ENCODE measurements at places on chromosomes 16 and 17. TPM values are rescaled to one million over a fixed set of nuclear protein-coding genes. Genes with fewer than 3 reads are reported as not detected.

- peaks cover 28% of the 10 kb centered on the region for H3K4me1 ChIP-seq
- no peaks in the 10 kb centered on the region for H3K27me3 ChIP-seq
- H3K36me3 ChIP-seq, result no peaks in the 10 kb centered on the region
- peak within 1 kb of the TSS; percentile 73 for H3K4me3 ChIP-seq
Observed at GRCh38 chr17:16215273-16215964, at the start of gene NCOR1. Gene NCOR1, minus strand, starts transcription at chr17:16215534. Its CDS starts 20,965 bp downstream, at chr17:16194569.

GRCh38 chr16:73051961-73052360, 4.0 kb upstream of the ZFHX3 start:
- H3K36me3 ChIP-seq, result no peaks in the 10 kb centered on the region
- no peak overlapping the region for H3K4me3 ChIP-seq
- DNase-seq, result no peak
- peaks cover 8% of the 10 kb centered on the region for H3K4me1 ChIP-seq
- no peak overlapping the region for H3K27ac ChIP-seq

GRCh38 chr16:89345642-89346150, 128.2 kb downstream of the ZNF778 start:
- H3K27ac ChIP-seq, result no peak overlapping the region
- peaks cover 67% of the 10 kb centered on the region for H3K4me1 ChIP-seq
- H3K4me3 ChIP-seq, result no peak overlapping the region
- H3K27me3 ChIP-seq, result no peaks in the 10 kb centered on the region

DNA sequence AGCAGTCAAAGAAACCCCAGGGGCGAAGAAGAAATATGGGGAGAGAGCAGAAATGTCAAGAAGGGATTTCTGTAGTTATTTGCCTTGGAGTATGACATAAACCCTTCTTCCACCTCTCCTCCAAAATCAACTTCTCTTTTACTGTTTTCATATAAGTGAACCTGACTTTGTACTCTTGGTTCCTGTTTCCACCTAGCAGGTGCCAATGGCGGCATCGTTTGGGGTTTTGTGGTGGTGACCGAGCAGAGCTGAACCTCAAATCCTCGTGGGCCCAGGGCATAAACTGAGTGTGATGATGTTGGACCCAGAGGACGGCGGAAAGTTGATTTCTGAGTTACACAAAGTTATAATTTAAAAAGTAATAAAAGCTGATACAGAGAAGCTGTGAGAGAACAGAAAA, 39.6 kb upstream of the PSMD7 start:
- H3K27ac ChIP-seq, result no peak overlapping the region
- no peak overlapping the region for H3K4me3 ChIP-seq
- H3K4me1 ChIP-seq, result no peaks in the 10 kb centered on the region
- no peak for DNase-seq
- H3K36me3 ChIP-seq, result no peaks in the 10 kb centered on the region
- peaks cover 12% of the 10 kb centered on the region for H3K27me3 ChIP-seq

GRCh38 chr17:1629504-1630310, 1.1 kb upstream of the SLC43A2 start:
- peak overlapping the region; percentile 69 for H3K27ac ChIP-seq
- H3K36me3 ChIP-seq, result no peaks in the 10 kb centered on the region
- H3K4me1 ChIP-seq, result peaks cover 9% of the 10 kb centered on the region
- H3K27me3 ChIP-seq, result no peaks in the 10 kb centered on the region
- peak overlapping the region; percentile 38 for H3K4me3 ChIP-seq
- peak; percentile 42 for DNase-seq

DNA sequence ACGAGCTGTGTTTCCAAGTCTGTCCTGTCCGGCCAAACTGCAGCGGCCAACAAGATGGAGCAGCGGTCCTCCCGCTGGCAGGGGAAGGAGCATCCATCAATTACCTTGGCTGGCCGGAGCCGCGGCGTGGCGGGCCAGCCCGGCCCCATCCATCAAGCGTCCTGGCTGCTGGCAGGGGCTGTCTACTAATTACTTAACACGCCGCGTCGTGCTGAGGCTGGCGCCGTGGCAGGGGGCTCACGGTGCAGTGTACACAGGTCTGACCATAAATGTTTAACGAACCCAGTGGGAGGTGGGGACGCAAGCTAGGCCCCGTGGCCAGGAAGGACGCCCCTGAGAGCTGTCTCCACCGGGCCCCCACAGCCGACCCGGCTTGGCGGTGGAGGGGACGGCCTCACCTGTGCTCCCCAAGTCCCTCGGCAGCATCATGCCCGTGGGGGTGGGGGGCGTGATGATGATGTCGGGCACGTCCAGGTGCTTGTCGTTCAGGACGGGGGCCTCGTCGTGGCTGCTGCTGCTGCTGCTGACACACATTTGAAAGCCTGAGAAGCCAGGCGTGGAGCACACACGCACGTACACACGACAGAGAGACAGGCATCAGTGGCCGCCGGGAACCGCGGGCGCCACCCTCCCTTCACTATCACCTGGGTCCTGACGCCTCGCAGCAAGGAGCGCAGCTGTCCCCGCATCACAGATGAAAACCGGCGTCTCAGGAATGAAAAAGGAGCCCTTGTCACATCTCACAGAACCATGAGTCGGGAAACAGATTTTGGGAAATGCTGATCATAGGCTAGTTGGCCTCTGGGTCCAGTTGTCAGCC, 21.2 kb upstream of the GINS2 start:
- H3K4me1 ChIP-seq, result no peaks in the 10 kb centered on the region
- no peak for DNase-seq
- H3K27me3 ChIP-seq, result no peaks in the 10 kb centered on the region
- H3K4me3 ChIP-seq, result no peak overlapping the region

- H3K4me1 ChIP-seq, result no peaks in the 10 kb centered on the region
- no peak overlapping the region for H3K27ac ChIP-seq
- H3K4me3 ChIP-seq, result no peak overlapping the region
Observed at GRCh38 chr16:13390093-13390985, 488.9 kb downstream of the SHISA9 start.

DNA sequence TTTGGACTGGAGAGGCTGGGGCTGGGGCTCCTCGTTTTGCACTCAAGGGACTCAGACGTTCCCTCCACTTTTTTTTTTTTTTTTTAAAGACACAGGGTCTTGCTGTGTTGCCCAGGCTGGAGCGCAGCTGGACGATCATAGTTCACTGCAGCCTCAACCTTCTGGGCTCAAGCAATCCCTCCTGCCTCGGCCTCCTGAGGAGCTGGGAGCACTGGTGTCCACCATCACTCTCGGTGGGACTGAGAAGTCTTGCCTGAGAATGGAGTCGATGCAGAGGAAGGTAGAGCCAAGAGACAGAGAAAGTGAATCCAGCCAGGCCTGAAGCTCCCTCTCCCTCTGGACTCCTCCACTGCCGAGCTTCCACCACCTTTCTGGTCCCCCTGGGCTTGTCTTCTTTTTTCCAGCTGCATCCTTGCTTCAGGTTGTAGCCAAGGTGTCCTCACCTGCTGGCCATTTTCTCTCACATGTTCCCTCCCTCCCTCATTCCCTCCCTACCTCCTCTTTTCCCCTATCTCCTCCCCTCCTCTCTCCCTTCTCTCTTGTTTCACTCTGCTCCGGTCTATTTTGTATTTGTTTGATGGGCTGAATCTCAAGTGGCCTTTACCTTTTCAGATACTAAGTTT, 233.8 kb downstream of the SNX29 start:
- H3K4me1 ChIP-seq, result no peaks in the 10 kb centered on the region
- H3K27ac ChIP-seq, result no peak overlapping the region
- no peak for DNase-seq
- no peak overlapping the region for H3K4me3 ChIP-seq
- H3K36me3 ChIP-seq, result peaks cover 8% of the 10 kb centered on the region

GRCh38 chr17:81405411-81405872, 10.2 kb downstream of the BAHCC1 start:
- no peak overlapping the region for H3K27ac ChIP-seq
- H3K4me1 ChIP-seq, result no peaks in the 10 kb centered on the region
- H3K27me3 ChIP-seq, result peaks cover 94% of the 10 kb centered on the region
- no peak overlapping the region for H3K4me3 ChIP-seq

DNA sequence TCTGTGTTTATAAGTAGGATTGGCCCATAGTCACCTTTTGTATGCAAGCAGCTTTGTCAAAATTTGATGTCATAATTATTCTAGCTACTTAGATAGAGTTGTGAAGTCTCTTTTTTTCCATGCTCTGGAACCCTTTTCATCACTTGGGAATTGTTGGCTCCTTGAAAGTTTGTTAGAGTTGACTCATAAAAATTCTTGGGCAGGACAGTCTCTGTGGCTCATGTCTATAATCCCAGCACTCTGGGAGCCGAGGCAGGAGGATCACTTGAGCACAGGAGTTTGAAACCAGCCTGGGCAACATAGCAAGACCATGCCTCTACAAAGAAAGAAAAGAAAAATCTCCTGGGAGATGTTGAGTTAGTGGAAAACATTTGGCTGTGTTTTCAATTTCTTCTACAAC, 45.7 kb upstream of the MRC2 start:
- no peaks in the 10 kb centered on the region for H3K4me1 ChIP-seq
- H3K36me3 ChIP-seq, result no peaks in the 10 kb centered on the region
- no peaks in the 10 kb centered on the region for H3K27me3 ChIP-seq
- no peak for DNase-seq
- H3K4me3 ChIP-seq, result no peak overlapping the region

- DNase-seq, result no peak
- no peak overlapping the region for H3K27ac ChIP-seq
- no peaks in the 10 kb centered on the region for H3K27me3 ChIP-seq
- no peaks in the 10 kb centered on the region for H3K36me3 ChIP-seq
Observed at GRCh38 chr16:78609402-78610274, 510.2 kb downstream of the WWOX start.

DNA sequence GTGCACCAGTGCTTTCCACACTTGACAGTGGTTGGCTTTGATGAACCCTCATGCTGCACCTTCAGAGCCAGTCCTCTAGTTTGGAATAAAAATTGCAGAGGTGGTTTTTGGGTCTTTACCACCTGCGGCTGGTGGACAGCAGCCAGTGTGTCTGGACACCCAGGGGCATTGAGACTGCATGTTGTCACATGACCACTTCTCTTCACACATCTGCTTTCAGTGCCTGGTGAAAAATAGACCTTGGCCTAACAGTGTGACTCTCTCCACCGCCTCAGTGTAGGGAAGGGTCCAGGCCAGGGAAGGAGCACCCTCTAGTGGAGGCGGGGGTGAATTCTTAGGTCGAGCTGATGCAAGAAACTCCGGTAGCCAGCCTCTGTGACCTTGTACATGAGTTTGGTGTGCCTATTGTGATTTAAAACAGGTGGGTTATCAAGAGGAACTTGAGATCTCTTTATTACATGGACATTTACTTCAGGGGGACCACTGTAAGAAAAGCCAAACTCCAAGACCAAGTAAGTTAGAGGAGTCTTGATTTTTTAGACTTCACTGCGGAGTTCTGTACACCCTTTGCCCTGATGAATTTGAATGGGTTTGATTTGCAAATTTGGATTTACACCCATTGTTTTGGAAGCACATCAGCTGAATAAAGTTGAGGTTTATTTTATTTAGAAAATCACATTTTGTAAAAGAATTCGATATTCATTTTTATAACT, 17.9 kb downstream of the GOSR2 start:
- H3K27ac ChIP-seq, result no peak overlapping the region
- H3K27me3 ChIP-seq, result no peaks in the 10 kb centered on the region
- H3K4me3 ChIP-seq, result no peak overlapping the region
- DNase-seq, result peak; percentile 50
- peaks cover 22% of the 10 kb centered on the region for H3K4me1 ChIP-seq
- H3K36me3 ChIP-seq, result peaks cover 55% of the 10 kb centered on the region

DNA sequence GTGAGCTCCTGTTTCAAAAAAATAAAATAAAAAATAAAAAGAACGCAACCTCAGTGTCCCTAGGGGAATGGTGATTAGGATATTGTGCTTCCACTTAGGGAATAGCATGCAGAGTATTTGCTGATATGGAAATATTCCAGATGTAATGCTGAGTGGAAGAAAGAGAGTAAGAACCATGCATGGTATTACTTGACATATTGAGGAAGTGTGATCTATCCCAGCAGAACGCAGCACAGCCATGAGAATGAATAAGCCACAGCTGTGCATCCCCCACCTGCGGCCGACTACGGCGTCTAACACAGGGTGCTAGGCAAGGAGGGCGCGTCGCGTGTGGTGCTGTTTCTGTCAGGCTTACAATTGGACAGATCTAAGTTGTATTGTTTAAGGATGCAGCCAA, 49.5 kb downstream of the FOXK2 start:
- H3K27me3 ChIP-seq, result no peaks in the 10 kb centered on the region
- H3K27ac ChIP-seq, result no peak overlapping the region
- no peak overlapping the region for H3K4me3 ChIP-seq
- no peaks in the 10 kb centered on the region for H3K4me1 ChIP-seq

GRCh38 chr17:43641416-43641815, 20.3 kb downstream of the MEOX1 start:
- H3K36me3 ChIP-seq, result no peaks in the 10 kb centered on the region
- H3K27me3 ChIP-seq, result peaks cover 11% of the 10 kb centered on the region
- H3K27ac ChIP-seq, result no peak overlapping the region
- DNase-seq, result no peak
- H3K4me1 ChIP-seq, result peaks cover 19% of the 10 kb centered on the region

GRCh38 chr17:81429821-81430551, 34.7 kb downstream of the BAHCC1 start:
- no peak for DNase-seq

- H3K4me3 ChIP-seq, result no peak overlapping the region
- no peaks in the 10 kb centered on the region for H3K36me3 ChIP-seq
- no peak overlapping the region for H3K27ac ChIP-seq
- peaks cover 4% of the 10 kb centered on the region for H3K4me1 ChIP-seq
Observed at GRCh38 chr16:85264752-85265151, 152.5 kb upstream of the CIBAR2 start.

GRCh38 chr17:77830816-77831473, 127.6 kb upstream of the TNRC6C start:
- H3K4me3 ChIP-seq, result no peak overlapping the region
- no peak overlapping the region for H3K27ac ChIP-seq
- H3K36me3 ChIP-seq, result no peaks in the 10 kb centered on the region
- peaks cover 2% of the 10 kb centered on the region for H3K4me1 ChIP-seq

GRCh38 chr16:26457095-26457494, 609.6 kb upstream of the C16orf82 start:
- no peak for DNase-seq
- no peak overlapping the region for H3K27ac ChIP-seq
- H3K27me3 ChIP-seq, result no peaks in the 10 kb centered on the region

- H3K36me3 ChIP-seq, result no peaks in the 10 kb centered on the region
- H3K4me3 ChIP-seq, result no peak overlapping the region
- no peak overlapping the region for H3K27ac ChIP-seq
Observed at GRCh38 chr16:66776457-66776856, 24.9 kb downstream of the TERB1 start.

GRCh38 chr16:57606147-57606846, 22.1 kb upstream of the ADGRG1 start:
- no peak overlapping the region for H3K27ac ChIP-seq
- no peak overlapping the region for H3K4me3 ChIP-seq
- no peaks in the 10 kb centered on the region for H3K36me3 ChIP-seq
- H3K27me3 ChIP-seq, result peaks cover 4% of the 10 kb centered on the region
- no peak for DNase-seq

GRCh38 chr16:67546761-67547422, 15.4 kb upstream of the CTCF start:
- peak; percentile 72 for DNase-seq
- peak overlapping the region; percentile 67 for H3K27ac ChIP-seq
- H3K27me3 ChIP-seq, result no peaks in the 10 kb centered on the region
- no peaks in the 10 kb centered on the region for H3K36me3 ChIP-seq
- H3K4me1 ChIP-seq, result peaks cover 16% of the 10 kb centered on the region
- H3K4me3 ChIP-seq, result peak overlapping the region; percentile 10

- H3K27me3 ChIP-seq, result no peaks in the 10 kb centered on the region
- H3K27ac ChIP-seq, result no peak overlapping the region
- peaks cover 21% of the 10 kb centered on the region for H3K36me3 ChIP-seq
- no peaks in the 10 kb centered on the region for H3K4me1 ChIP-seq
- DNase-seq, result no peak
Observed at GRCh38 chr17:30433514-30433913, 43.7 kb upstream of the GOSR1 start.

Gene TUBB3
- total RNA-seq, result 0.93 TPM

Gene KRTAP2-1
- total RNA-seq, result not detected

Gene SLC16A6
- 7.0 TPM for total RNA-seq

Gene XYLT1
- 57.8 TPM for total RNA-seq

Gene FADS6
- not detected for total RNA-seq

Gene HS3ST2
- not detected for total RNA-seq

Gene EFCAB5
- 0.63 TPM for total RNA-seq

Gene C1QL1
- not detected for total RNA-seq

Gene SPATA32
- total RNA-seq, result 0.37 TPM

Gene HOXB9
- total RNA-seq, result 0.19 TPM

Gene LRRC59
- 29.6 TPM for total RNA-seq

Gene PRSS53
- 13.1 TPM for total RNA-seq
